Activated T-helper 1 cell treated with Interleukin-2 at 50 U/mL for 16 hours (primary cell): ENCODE measurements at places on chromosomes 5 and 9.

DNA sequence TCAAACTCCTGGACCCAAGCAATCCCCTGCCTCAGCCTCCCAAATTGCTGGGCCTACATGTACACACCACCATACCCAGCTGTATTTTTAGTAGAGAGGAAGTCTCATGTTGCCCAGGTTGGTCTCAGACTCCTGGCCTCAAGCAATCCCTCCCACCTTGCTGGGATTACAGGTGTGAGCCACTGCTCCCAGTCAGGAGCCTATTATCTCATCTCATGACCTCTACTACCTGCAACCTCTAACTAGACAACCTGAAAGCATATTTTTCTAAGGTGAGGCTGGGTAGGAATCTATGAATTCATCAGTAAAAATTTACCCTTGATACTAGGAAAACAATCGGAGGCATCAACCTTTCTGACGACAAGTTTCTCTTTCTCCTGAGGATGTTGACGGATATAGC, 10.0 kb downstream of the FAM13B start:
- no peak for DNase-seq

- DNase-seq: no peak
Measured at GRCh38 chr5:141882594-141883183, 4.5 kb upstream of the PCDH1 start.

DNA sequence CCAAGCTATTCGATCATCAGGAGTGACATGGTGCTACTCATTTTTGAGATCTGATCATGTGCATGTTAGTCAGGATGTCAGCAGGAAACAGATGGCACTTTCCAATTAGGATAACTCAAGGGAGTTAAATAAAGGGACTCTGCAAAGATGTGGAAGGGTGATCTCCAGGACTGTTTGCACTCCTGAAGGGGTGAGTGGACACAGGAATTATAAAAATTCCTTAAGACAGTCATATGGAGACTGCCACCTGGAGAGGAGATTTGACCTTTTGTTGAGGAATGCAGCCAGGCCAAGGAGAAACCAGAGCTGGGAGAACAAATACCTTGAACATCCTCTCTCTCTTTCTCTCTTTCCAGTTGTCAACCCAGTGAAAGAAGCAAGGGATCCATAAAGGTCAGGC, 189.1 kb downstream of the GABRG2 start:
- no peak for DNase-seq

DNA sequence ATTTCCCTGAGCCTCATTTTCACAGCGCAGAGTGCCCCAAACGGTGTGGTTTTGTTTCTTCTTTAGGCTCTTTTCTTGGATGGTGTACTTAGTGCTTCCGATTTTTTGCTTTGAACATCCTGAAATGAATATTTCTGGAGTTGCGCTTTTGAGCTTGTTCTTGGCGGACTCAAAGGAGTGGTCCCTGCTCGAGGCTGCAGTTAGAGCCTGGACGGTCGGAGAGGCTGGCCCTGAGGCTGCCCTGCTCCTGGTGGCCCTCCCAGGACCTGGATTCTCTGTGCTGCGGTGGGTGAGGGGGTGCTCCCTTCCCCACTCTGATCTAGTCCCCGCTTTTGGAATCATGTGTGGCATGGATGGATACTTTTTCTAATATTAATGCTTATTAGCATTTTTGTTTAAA, 291.8 kb upstream of the IRX4 start:
- DNase-seq: no peak

DNA sequence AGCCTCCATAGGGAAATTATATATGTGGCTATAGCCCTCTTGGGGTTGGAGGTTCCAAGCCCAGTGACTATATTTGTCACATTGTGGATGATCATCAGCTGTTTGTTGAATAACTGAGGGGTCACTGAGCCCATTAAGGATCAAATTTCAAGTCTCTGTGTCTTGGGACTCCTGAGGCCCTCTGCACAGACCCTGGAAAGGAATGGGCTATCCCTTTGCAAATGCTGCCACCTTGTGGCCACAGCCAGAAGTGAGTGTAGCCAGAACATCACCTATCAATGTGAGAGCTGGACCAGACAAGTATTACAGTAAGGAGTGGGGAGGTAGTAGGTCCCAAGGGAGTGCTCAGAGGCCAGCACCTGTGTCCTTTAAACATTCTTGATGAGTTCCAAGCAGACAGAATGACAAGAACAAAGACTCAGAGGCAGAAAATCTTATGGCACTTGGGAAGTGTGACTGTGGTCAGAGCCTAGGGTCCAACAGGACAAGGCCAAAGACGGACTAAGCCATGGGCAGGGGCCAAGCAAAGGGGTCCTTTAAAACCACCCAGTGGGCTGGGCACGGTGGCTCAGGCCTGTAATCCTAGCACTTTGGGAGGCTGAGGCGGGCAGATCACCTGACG, 8.2 kb downstream of the RPP25L start:
- peak; percentile 67 for DNase-seq

- DNase-seq: no peak
Measured at GRCh38 chr9:106772523-106773290, 90.3 kb upstream of the ZNF462 start.

DNA sequence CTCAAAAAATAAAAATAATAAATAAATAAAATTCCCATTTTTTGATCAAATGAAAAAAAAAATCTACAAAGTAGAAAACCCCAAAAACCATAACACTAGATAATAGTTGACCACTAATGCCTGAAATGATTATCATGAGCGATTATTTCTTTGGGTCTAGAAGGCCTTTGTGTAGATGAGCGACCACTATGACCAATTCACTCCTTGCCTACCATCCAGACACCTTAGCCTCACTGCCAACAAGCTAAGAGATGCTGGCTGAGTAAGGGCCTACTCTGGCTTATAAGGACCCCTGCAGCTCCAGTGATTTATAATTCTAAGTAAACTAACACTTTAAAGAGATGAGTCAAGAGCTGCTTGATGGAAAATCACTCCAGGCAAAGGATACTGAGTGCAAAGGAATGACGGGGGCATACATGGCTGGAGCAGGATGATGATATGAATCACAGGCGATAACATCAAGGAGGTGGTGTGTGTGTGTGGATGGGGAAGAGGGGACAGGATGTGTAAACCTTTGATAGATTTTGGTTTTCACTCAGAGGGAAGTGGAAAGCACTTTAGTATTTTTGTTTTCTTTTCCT, 4.8 kb upstream of the F2RL1 start:
- no peak for DNase-seq
